Large intestine (tissue), 12 donors: ENCODE measurements at places on chromosomes 12 and 14. TPM values are rescaled to one million over a fixed set of nuclear protein-coding genes. Genes with fewer than 3 reads are reported as not detected.

DNA sequence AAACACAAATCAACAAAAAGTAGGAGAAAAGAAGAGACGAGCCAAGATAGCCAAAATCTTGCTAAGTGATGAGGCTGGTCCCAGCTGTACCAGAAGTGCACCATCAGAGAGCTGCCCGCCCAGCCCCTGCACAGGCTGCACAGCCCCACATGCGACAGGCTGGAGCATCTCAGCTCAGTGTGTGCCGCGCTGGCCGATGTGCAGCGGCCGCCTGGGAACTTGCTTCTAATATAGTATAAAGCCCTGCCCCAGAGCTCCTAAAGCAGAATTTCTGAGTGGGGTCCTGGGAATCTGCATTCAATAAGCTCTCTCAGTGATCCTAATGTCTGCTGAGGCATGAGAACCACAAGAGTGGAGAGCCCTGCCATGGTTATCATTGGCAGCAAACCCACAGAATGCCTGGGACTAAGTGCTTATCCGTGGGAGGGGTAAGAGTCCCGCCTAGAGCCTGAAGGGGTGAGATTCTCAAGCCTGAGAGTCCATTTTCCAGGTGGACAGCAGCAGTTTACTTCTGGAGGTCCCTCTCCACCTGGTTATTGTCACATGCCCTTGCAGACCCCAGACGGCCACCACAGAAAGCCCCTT, 171.6 kb downstream of the DPF3 start:
- H3K4me1 ChIP-seq, result peaks cover 4% of the 10 kb centered on the region
- DNase-seq, result no peak
- H3K27ac ChIP-seq, result no peak overlapping the region
- H3K27me3 ChIP-seq, result no peaks in the 10 kb centered on the region

GRCh38 chr14:86035882-86036281, 505.9 kb downstream of the FLRT2 start:
- no peaks in the 10 kb centered on the region for H3K27me3 ChIP-seq
- no peak overlapping the region for H3K27ac ChIP-seq
- H3K4me3 ChIP-seq, result no peak overlapping the region
- no peak for DNase-seq
- no peaks in the 10 kb centered on the region for H3K4me1 ChIP-seq

DNA sequence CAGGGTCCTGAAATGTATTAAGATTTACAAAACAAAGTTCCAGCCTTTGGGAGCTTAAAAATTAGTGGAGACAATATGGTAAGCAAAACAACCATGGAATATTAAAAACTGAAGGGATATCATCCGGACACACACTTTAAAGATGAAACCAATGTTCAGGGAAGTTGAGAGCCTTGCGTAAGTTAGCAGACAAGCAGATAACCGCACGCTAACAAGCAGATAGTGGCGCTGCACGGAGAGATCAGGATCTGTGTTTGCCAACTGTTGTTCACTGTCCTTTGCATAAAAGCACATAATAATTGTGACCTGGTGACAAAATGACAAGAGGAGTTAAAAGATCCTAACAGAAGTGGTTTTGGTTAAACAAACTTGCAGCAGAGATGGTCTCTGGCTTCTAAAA, 14.3 kb upstream of the TMEM229B start:
- no peak overlapping the region for H3K27ac ChIP-seq
- no peak overlapping the region for H3K4me3 ChIP-seq
- DNase-seq, result no peak
- no peaks in the 10 kb centered on the region for H3K4me1 ChIP-seq
- H3K36me3 ChIP-seq, result no peaks in the 10 kb centered on the region

DNA sequence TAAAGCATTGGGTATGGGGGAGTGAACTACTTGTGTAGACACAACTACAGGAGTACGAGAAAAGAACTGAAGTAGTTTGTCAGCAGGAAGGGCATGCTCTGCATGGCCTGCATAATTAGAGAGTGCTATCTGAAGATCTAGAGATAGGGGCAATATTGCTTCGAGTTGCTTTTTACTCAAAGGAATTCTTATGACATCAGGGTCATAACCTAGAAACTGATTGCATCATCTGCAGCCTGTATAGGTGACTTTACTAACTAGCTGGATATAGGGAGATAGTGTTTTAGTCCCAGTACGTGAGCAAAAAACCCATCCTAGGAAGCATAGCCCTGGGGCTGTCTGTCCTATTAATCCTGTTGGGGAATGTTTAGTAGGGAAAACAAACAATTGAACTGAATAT, 39.8 kb downstream of the TMTC3 start:
- H3K36me3 ChIP-seq, result peaks cover 35% of the 10 kb centered on the region
- H3K4me1 ChIP-seq, result peaks cover 8% of the 10 kb centered on the region
- H3K27me3 ChIP-seq, result no peaks in the 10 kb centered on the region

DNA sequence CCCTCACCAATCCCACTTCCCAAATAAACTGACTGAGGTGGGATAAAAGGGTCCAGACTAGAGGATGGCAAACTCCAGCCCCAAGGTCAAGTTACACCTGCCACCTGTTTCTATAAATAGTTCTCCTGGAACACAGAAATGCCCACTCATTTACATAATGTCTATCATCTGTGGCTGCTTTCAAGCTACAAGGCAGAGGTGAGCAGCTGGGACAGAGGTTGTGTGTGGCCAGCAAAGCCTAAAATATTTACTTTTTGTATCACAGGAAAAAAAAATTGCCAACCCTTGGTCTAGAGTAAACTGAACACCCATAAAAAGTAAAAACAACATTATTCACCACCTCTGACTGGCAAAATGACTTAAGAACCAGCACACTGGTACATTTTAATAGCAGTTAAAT, 269.4 kb downstream of the RGS6 start:
- DNase-seq, result no peak
- H3K4me1 ChIP-seq, result no peaks in the 10 kb centered on the region
- H3K27me3 ChIP-seq, result no peaks in the 10 kb centered on the region
- H3K4me3 ChIP-seq, result no peak overlapping the region

DNA sequence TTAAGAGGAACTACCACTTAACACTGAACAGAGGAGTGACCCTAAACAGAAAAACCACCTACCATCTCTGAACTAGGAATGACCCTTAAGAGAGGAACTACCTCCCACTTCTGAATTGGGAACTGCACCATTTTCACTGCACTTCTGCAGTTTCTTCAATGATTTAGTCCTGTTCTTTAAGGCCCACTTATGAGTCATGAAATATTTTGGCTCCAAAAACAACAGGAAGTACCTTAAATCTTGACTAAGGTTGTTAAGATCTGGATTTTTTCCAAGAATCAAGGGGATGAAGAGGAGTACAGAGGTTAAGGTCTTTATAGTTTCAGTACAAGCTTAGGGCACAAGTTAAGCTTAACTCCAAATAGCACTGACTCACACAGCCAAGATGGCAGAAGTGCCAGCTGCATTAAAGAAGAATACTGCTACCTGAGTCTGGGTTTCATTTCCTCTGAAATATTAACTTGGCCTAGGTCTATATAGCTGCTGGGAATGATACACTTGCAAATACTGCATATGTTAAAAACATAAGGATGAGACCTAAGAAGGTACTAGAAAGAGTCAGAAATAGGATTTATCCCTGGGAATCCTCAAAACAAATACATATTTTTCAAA, 4.2 kb downstream of the NPC2 start:
- no peak for DNase-seq
- H3K4me3 ChIP-seq, result no peak overlapping the region
- no peak overlapping the region for H3K27ac ChIP-seq
- H3K27me3 ChIP-seq, result no peaks in the 10 kb centered on the region
- H3K4me1 ChIP-seq, result peaks cover 12% of the 10 kb centered on the region

GRCh38 chr12:617304-617915, 45.8 kb downstream of the NINJ2 start:
- H3K27ac ChIP-seq, result no peak overlapping the region
- DNase-seq, result no peak
- no peaks in the 10 kb centered on the region for H3K4me1 ChIP-seq
- H3K36me3 ChIP-seq, result no peaks in the 10 kb centered on the region
- H3K27me3 ChIP-seq, result no peaks in the 10 kb centered on the region
- no peak overlapping the region for H3K4me3 ChIP-seq

- H3K27me3 ChIP-seq, result peaks cover 5% of the 10 kb centered on the region
- H3K4me3 ChIP-seq, result peak overlapping the region; percentile 98
- peak overlapping the region; percentile 99 for H3K27ac ChIP-seq
- no peak for DNase-seq
Observed at GRCh38 chr12:121888083-121888477, 510 bp upstream of the PSMD9 start.

Gene SERPINA5
- polyA plus RNA-seq, result 5.3 TPM

GRCh38 chr12:8035440-8036010, 3.0 kb downstream of the FOXJ2 start:
- peaks cover 26% of the 10 kb centered on the region for H3K4me1 ChIP-seq
- no peak overlapping the region for H3K27ac ChIP-seq
- DNase-seq, result no peak
- no peaks in the 10 kb centered on the region for H3K27me3 ChIP-seq

- H3K27me3 ChIP-seq, result no peaks in the 10 kb centered on the region
- peaks cover 34% of the 10 kb centered on the region for H3K36me3 ChIP-seq
- DNase-seq, result peak; percentile 96
- peaks cover 67% of the 10 kb centered on the region for H3K4me1 ChIP-seq
Observed at GRCh38 chr12:6336079-6336888, 5.6 kb downstream of the TNFRSF1A start.

- no peak for DNase-seq
- no peaks in the 10 kb centered on the region for H3K27me3 ChIP-seq
- no peaks in the 10 kb centered on the region for H3K4me1 ChIP-seq
- H3K4me3 ChIP-seq, result no peak overlapping the region
- no peak overlapping the region for H3K27ac ChIP-seq
Observed at GRCh38 chr14:105883066-105884005, 357.0 kb downstream of the TMEM121 start.

DNA sequence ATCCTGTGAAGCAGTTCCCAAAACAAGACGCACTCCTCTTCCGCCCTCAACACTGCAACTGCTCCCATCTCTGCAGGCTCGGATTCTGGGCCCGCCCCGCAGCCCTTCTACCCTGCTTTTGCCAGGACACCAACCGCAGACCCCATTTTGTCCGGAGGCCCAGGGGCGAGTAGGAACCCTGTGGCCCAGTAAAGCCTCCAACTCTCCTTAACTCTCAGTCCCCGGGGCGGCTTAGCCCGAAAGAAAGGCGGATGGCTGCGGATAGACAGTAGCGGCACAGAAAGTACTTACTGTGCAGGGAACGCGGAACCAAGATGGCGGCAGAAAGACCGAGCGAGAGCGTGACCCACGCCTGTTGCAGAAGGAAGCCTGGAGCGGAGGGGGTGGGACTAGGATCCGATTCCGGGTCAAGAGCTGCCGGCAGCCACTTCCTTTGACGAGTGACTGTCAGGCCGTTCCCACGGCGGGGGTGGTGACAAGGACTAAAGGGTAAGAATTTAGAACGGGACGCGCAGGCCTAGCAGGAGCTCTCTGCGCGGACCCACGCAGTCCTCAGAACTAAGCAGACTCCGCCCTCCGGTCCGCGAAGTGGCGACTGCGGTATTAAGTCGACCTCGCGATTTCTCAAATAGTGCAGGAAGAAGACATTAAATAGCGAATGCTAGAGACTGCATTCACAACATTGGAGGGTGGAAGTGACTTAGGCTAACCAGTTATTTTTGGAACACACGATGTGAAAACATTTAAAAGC, at the start of gene NACA:
Gene NACA, minus strand, starts transcription at position 328 of the 751 bp plus-strand sequence. CDS start 778 bp downstream, outside the sequence.
- peak; percentile 98 for DNase-seq
- peaks cover 23% of the 10 kb centered on the region for H3K36me3 ChIP-seq
- peak within 1 kb of the TSS; percentile 88 for H3K27ac ChIP-seq
- H3K4me3 ChIP-seq, result peak within 1 kb of the TSS; percentile 88
- peaks cover 28% of the 10 kb centered on the region for H3K4me1 ChIP-seq

DNA sequence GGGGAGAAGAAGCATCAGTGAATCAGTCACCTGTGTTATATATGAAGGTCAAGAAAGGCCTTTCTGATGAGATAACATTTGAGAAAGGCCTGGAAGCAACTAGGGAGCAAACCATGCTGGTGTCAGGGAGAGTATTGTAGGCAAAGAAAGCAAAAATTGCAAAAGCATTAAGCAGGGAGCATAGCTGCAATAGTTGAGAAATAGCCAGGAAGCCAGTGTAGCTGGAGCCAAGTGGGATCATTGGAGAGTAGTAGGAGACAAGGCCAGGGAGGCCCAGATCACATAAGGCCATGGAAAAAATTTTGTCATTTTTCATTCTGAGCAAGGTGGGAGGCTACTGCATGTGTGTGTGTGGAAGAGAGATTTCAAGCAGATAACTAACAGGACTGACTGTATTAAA, 18.8 kb upstream of the MAGOHB start:
- no peaks in the 10 kb centered on the region for H3K36me3 ChIP-seq
- H3K4me1 ChIP-seq, result no peaks in the 10 kb centered on the region
- H3K27ac ChIP-seq, result no peak overlapping the region

Gene KRT6C
- polyA plus RNA-seq, result not detected

DNA sequence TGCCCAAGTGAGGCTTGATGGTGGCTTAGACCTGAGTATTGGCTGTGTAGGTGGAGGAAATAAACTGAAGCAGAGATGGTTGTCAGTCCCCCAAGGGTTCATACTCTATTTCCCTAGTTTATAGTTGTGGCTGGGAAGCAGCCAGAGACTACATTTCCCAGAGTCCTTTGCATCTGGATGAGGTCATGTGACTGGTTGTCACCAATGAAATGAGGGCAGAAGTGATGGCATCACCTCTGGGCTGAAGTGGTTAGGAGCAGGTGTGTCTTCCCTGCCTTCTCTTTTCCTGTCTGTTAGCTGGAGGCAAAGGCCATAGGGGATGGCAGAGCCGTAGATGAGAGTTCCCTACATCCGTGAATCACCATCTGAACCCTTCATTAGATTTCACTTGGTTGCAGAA, 16.3 kb upstream of the NOS1 start:
- no peak for DNase-seq
- no peak overlapping the region for H3K4me3 ChIP-seq
- H3K27me3 ChIP-seq, result no peaks in the 10 kb centered on the region
- no peaks in the 10 kb centered on the region for H3K4me1 ChIP-seq

Gene TRAF3
- polyA plus RNA-seq, result 16.3 TPM

DNA sequence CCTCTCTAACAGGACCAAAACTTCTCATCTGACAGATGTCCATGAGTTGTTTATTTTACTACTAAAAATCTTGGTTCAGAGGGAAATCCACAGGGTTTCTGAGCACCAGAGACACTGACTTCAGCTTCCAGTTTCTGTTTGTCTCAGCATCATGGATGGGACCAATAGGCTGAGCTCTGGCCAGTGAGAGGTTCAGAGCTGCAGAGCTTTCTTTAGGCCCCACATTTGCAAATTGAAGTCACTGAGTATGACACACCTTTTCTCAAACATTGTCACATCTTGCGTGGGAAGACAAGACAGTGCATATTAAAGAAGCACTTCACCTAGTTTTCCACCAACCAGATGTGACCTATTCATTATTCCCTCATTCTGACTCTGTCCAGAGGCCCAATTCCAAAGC, 45.2 kb downstream of the RDH12 start:
- no peak overlapping the region for H3K27ac ChIP-seq
- no peak for DNase-seq

GRCh38 chr12:131113568-131114270, 160.0 kb downstream of the ADGRD1 start:
- H3K4me3 ChIP-seq, result no peak overlapping the region
- H3K36me3 ChIP-seq, result peaks cover 36% of the 10 kb centered on the region

- no peak overlapping the region for H3K4me3 ChIP-seq
- H3K27ac ChIP-seq, result no peak overlapping the region
- peaks cover 63% of the 10 kb centered on the region for H3K36me3 ChIP-seq
- DNase-seq, result no peak
Observed at GRCh38 chr12:121441555-121441954, 41.6 kb downstream of the RNF34 start.
